HT1080 (cell line): ENCODE measurements at places on chromosomes 12 and 14. TPM values are rescaled to one million over a fixed set of nuclear protein-coding genes. Genes with fewer than 3 reads are reported as not detected.

- no peak for DNase-seq
These were observed 154.3 kb upstream of the SRRM4 start for GRCh38 chr12:118827047-118827446.

- DNase-seq, result no peak
These were observed 200.7 kb downstream of the C12orf50 start for GRCh38 chr12:87828382-87828973.

RITA1 gene
- total RNA-seq, result 50.0 and 58.8 TPM in 2 replicates

NKX2-8 gene
- total RNA-seq, result not detected in 2 replicates

TOGARAM1 gene
- 4.6 and 5.6 TPM in 2 replicates for total RNA-seq
